ENCODE measurements at places on chromosomes 2 and 18.

- no peak for DNase-seq
Observed at GRCh38 chr18:8114480-8114879, 494.8 kb upstream of the RAB12 start.

GRCh38 chr2:122795763-122796162 lies 1040.3 kb downstream of the TSN start:
- no peak for DNase-seq

DNA sequence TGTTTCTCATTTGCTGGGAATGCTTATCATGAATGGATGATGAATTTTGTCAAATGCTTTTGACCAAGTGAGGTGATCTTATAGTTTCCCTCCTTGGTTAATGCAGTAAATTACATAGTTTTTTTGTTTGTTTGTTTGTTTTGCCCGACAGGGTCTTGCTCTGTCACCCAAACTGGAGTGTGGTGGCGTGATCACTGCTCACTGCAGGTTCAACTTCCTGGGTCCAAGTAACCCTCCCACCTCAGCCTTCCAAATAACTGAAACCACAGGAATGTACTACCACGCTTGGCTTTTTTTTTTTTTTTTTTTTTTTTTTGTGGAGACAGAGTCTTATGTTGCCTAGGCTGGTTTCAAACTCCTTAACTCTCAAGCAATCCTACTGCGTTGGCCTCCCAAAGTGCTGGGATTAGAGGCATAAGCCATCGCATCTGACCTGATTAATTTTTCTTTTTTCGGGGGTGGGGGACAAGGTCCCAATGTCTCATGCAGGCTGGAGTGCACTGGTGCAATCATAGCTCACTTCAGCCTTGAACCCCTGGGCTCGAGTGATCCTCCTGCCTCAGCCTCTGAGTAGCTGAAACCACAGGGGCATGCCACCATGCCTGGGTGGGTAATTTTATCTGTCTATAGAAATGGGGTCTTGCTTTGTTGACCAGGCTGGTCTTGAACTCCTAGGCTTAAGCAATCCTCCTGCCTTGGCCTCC lies 48.6 kb downstream of the SMAD2 start:
- no peak for DNase-seq

DNA sequence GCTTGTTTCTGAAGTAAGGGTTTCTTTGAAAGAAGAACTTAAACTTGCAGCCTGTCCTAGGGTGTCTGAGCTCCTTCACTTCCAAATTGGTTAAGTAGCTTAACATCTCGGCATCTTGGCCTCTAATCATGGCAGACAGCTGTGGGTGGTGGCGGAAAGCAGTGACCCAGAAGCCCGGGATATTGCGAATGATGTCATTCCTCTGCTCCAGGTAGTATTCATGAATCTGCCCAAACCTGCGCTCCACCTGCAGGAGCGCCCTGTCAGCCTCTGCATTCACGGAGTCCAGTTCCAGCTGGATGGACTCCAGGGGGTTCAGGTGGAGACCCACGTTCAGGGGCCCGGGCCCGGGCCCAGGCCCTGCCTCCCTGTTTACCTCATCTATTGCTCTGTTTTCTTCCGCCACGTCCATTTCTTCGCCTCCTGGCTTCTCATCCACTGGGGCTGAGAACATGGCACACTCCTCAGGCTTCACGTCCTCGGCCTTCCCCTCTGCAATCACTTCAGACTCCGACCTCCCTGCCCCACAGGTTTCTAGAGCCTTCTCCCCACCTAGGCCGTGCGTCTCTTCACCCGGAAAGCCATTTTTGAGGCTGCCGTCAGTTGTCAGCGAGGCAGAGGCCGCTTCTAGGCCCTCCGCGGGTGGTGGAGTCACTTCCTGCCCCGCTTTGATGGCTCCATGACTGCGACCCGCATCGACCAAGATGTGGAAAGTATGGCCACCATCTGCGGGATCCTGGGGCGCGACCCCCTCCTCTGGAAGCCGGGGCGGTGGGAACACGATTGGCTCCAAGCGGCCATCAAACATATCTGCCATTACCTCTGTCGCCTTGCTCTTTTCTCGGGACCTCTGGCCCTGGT lies 569 bp downstream of the TSPYL6 start:
- DNase-seq: no peak

DNA sequence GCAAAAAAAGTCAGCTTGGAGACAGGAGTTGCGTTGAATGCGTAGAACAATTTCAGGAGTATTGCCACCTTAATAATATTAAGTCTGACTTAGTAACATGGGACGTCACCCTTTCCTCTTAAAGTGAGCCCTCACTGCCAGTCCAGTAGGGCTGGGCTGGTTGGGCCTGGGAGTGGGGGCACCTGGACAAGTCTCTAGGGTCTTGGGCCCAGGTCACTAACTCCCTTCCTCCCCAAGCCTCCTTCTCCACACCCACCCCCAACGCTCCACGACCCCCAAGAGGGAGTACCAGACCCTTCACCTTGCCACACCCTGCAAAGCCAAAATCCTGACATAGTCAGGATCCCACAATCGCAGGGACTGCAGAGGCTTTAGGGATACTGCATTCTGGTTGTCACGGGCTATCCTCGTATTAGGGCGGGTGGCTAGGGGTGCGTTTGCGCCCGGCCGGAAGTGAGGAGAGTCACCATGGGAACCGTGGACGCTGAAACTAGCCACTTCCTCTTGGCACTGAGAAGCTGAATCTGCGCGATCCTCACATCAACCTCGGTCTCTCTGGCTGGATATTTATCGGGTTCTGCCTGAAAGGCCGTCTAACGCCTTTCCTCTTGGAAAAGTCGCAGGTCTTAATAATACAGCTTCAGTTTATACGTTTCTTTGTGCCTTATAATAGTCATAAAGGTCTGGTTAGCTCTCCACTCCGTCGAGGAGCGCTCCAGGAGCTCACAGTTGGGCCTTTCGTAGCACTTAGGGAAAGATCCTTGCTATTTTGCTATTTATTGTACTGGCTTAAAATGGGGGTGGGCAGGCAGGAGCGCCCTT lies 10.3 kb upstream of the CXXC1 start:
- DNase-seq: no peak

- no peak for DNase-seq
Observed at GRCh38 chr2:138112536-138112935, 148.3 kb downstream of the HNMT start.

- no peak for DNase-seq
Observed at GRCh38 chr2:24016376-24016761, 6.5 kb downstream of the MFSD2B start.

DNA sequence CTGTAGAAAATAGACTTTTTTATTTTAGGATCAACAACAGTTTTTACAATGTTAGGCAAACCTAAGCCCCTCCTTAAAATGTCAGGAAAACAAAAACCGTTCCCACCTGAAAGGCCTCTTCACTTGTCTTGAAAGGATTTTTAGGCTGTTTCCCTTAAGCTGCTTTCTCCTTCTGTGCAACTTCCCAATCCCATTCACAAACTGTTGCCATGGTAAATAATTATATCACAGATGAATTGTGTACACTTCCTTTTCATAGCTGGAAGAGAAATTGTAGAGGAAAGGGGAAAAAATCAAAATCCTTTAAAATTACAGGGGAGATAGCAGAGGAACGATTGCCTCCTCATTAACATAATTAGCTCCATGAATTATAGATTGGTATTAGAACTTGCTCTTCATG lies 1488.0 kb upstream of the CELF4 start:
- DNase-seq: no peak

DNA sequence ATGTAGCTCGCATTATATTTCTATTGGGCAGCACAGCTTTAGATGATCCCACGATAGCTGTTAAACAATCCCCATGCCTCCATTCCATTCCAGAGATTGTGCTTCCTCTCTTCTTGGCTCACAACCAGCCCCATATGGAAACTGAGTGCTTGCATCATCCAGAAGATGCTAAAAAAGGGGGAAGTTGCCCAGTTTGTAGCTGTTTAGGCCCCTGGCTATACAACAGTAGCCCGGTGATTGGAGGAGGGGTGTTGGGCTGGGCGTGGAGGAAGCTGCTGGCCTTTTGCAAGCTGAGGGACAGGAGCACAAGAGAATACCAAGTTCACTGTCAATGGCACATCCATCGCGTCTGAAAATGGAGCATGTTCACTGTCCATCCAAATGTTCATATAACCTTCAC lies 360.2 kb downstream of the ALK start:
- no peak for DNase-seq

GRCh38 chr2:215369181-215369760 lies 57.4 kb downstream of the ATIC start:
- DNase-seq: no peak

DNA sequence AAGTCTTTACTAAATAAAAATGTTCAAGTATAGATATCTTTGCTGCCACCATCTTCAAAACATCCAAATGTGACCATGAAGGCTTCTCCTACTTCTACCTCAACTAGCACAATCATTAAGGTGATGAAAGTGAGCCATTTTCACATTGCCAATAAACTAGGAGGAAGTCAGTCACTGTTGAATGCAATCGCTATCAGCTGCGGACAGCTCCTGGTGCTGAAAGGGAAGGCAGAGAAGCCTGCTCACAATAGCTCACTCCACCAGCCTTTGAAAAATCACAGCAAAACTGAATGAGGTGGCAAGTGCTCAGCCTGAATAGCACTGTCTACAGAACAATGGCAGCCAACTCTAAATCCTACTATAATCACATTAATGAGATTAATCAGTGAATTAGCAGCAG lies 2.2 kb downstream of the MYT1L start:
- no peak for DNase-seq

- no peak for DNase-seq
Observed at GRCh38 chr2:5093056-5093455, 599.1 kb upstream of the SOX11 start.

- DNase-seq: no peak
Observed at GRCh38 chr2:226136739-226137138, 662.9 kb downstream of the IRS1 start.

- DNase-seq: no peak
Observed at GRCh38 chr2:236824836-236825235, 255.2 kb downstream of the ACKR3 start.

- no peak for DNase-seq
Observed at GRCh38 chr2:9832586-9832985, 10.7 kb upstream of the TAF1B start.

- DNase-seq: no peak
Observed at GRCh38 chr18:8715599-8715998, 10.2 kb downstream of the MTCL1 start.
